ENCODE measurements at places on chromosomes 7 and 10.

GRCh38 chr7:135074096-135074495 lies 73.8 kb upstream of the TMEM140 start:
- no peak for DNase-seq

DNA sequence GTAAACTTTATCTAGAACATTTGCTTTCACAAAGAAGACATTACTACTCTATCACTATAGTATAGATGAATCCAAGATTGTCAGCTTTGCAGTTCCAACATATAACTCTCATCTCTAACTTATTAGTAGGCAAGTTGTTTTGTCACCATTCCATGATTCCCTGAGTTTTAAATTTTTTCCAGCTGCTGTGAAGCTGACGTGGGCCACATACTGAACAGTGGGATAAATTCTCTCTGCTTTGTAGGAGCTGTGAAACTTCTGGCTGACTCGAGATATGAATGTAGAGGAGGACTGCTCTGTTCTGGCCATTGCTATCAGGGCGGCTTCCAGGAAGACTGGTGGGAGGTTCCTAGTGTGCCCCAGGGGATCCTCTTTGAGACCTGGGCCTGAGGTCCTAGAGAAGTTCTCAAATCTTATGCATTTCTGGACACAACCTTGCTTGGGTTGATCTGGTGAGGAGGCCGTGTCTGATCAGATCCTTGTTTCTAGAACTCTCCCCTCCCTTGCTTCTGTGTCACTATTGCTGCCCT lies 58.0 kb downstream of the LSMEM1 start:
- no peak for DNase-seq

GRCh38 chr7:32061346-32061745 lies 8.9 kb downstream of the PDE1C start:
- no peak for DNase-seq

DNA sequence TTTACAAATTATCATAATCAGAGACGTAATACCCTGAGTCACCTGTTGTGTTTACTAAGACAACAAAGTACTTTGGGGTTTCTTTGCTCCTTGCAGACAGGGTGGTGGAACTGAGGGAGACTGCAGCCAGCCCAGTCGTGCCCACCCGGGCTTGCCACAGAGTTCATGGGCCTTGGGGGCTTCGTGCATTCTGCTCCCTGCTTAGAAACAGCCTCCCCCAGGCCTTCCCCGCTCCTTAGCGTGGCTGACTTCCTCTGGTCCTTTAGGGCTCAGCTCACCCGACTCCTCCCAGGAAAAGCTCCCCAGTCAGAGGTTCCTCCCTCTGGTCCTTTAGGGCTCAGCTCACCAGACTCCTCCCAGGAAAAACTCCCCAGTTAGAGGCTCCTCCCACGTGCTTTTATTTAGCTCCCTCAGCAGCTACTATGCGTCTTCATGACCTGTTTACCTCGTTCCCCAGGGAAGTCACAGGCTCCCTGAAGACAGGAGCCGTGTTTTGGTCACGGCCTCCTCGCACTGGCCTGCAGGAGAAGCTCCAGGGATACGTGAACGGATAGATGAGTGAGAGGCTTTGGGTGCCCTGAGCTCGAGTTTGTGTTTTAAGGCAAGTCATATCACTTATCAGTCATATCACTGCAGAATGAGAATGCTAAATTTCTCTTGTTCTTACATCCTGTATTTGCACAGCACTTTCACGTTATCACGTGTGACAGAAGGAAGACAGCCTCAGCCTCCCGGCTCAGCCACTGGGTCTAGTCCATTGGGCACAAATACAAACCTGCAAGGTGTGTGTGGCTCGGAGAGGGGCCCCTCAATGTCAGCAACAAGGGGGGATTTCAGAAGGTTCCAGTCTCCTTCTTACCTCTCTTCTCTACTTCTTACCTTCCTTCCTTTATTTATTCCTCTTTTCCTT lies 52.7 kb upstream of the VIPR2 start:
- DNase-seq = peak; percentile 94

DNA sequence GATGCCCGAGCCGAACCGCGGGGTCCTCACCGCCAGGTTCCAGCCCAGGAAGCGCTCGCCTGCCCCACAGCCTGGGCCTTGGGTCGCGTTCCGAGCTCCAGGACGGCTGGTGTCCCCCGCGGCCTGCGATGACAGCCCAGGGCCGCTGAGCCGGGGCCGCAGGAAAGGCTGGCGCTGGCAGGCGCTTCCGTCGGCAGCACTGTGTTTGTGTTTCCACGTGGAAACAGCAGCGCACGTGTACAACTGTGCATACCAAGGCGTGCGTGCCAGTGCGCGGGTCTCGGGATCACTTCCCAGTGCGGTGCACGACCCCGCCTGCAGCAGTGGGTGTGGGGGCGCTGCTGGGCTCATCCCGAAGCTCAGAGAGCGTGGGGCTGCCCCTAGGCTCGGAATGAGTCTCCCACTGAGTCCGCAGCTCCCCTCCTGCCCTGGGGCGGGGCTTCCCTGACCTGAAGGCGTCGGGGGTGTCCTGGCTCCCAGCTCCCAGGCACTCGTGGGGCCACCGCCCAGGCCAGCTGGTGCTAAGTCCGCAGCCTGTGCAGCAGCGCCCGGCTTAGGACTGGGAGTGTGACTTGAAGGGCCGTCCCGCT lies 17.2 kb downstream of the AP5Z1 start:
- no peak for DNase-seq

DNA sequence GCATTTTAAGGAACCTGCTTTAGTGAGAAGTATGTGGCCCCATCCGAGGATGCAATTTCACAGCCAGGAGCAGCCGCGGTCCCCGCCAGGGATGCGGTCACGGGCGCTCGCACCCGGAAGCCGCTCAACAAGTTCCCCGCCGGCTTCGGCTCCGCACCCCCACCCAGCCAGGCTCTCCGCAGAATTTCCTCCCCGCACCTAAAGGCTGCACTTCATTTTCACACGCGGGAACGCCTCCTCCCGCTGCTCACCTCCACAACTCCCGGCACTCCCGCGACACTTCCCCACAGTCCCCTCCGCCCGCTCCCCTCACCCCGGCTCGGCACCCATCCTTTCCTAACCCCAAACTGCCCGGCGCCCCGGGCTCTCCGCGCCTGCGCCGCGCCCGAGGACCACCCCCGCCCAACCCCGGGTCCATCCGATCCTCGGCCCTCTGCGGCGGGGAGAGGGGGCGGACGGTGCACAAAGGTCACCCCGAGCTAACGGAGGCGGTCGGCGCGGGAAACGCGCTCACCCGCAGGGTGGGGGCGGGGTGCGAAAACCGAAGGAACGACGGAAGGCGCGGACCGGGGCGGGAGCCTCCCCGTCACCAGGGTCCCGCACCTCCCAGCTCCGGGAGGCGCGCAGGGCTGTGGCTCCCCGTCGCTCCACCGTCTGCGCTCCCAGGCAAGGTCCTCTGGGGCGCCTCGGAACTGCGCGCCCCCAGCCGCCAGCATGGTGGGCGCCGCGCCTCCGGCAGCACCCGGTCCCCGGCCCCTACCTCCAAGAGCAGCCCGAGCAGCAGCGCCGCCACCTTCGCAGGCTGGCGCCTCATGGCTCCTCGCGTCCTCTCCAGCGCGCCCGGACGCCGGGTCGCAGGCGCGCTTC lies 558 bp downstream of the VOPP1 start:
- DNase-seq = peak; percentile 74

GRCh38 chr10:133180965-133181639 lies 21.1 kb downstream of the KNDC1 start:
- DNase-seq = no peak

DNA sequence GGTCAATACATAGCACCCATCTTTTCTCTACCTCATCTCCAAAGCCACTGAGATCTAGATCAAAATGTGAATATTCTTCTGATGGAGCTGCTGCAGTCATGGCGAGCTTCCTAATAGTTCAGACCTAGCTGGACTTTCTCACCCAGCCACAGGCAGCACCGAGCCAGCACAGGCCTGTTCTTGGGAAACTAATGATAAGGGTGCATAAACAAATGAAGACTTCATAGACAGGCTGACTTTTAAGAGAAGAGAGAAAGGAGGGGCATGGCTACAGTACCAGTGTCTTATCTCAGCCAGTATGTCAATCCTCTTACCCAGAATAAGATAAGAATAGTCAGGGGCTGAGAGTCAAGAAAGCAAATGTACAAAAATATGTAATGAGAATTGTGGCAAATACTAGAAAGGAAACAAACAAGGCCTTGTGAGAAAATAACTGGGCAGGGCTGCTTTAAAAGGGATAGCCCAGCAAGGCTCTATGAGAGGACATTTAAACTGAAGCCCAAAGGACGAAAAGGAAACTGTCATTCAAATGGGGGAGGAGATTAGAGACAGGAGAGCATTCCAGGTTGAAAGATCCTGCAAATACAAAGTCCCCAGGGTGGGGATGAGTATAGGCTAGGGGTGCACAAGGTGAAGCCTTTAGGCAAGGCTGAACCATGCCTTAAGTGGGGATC lies 21.8 kb upstream of the CDK14 start:
- no peak for DNase-seq

- no peak for DNase-seq
Measured at GRCh38 chr10:7302930-7303557, 107.8 kb downstream of the SFMBT2 start.
